Fibroblast of lung (primary cell): ENCODE measurements at places on chromosomes 4 and X. TPM values are rescaled to one million over a fixed set of nuclear protein-coding genes. Genes with fewer than 3 reads are reported as not detected.
A peak's percentile ranks its signal among the peaks of the same experiment; 100 is the strongest.

Gene USP17L29
- total RNA-seq = not detected in 2 replicates

Gene RASL11B
- total RNA-seq = 0.26 and 2.1 TPM in 2 replicates

Gene MAGED4
- total RNA-seq = 26.9 and 31.1 TPM in 2 replicates

Gene CT45A10
- not detected in 2 replicates for total RNA-seq

Gene CSAG3
- not detected in 2 replicates for total RNA-seq

GRCh38 chrX:40097504-40098263 is at the start of gene BCOR:
BCOR (minus strand) TSS chrX:40097958; CDS start chrX:40077929, 20,029 bp downstream.
- H3K4me3 ChIP-seq = peak within 1 kb of the TSS; percentile 41
- peak within 1 kb of the TSS; percentile 50 for H3K27ac ChIP-seq
- peak; percentile 54 for DNase-seq
- no peaks in the 10 kb centered on the region for H3K27me3 ChIP-seq

GRCh38 chrX:39953879-39954278 is 143.9 kb downstream of the BCOR start:
- H3K27me3 ChIP-seq = no peaks in the 10 kb centered on the region
- no peak overlapping the region for H3K27ac ChIP-seq
- H3K36me3 ChIP-seq = no peaks in the 10 kb centered on the region
- H3K4me1 ChIP-seq = no peaks in the 10 kb centered on the region
- DNase-seq = peak; percentile 77
- no peak overlapping the region for H3K4me3 ChIP-seq

DNA sequence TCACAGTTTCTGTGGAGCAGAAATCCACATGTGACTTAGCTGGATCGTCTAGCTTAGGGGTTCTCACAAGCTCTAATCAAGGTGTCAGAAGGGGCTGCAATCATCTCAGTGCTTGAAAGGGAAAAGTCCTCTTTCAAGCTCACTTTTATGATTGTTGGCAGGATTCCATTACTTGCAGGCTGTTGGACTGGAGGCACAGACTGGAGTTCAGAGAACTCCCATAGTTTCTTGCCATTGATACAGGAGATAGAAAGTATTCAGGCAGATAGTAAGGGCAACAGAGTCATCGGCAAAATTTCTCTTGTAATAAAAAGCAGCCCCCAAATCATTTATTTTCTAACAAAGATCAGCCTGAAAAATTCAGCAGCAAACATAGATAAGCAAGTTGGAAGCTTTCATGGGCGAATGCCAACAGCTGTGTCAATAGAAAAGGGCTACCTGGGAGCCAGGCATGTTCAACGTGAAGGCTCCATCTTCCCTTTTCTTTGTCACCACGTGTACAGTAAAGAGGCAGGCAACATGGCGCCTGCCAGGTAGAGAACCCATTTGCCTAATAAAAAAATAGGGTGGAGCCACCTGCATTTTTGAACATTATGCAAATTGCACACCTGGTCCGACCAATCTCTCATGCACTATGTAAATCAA is 64.4 kb downstream of the CXCL13 start:
- no peak overlapping the region for H3K4me3 ChIP-seq
- H3K27me3 ChIP-seq = no peaks in the 10 kb centered on the region
- no peaks in the 10 kb centered on the region for H3K36me3 ChIP-seq
- H3K4me1 ChIP-seq = no peaks in the 10 kb centered on the region

DNA sequence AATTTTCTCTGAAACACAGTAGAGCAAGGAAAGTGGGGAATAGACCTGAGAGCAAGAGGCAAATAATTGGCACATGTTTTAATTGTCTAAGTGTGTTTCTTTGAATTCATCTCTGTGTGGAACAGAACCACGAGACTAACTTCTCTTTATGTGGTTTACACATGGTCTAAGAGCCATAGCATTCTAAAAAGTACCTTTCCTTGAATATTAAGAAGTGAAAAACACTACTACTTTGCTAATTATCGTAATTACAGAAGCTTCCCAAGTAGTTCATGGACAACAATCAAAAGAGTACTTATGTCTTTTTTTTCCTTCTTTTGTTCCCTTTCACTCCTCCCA is 2.9 kb upstream of the CYBB start:
- H3K27ac ChIP-seq = no peak overlapping the region
- no peak for DNase-seq
- no peak overlapping the region for H3K4me3 ChIP-seq
- no peaks in the 10 kb centered on the region for H3K4me1 ChIP-seq
- no peaks in the 10 kb centered on the region for H3K27me3 ChIP-seq

- H3K4me3 ChIP-seq = no peak overlapping the region
- no peak overlapping the region for H3K27ac ChIP-seq
- no peaks in the 10 kb centered on the region for H3K4me1 ChIP-seq
- DNase-seq = no peak
- no peaks in the 10 kb centered on the region for H3K36me3 ChIP-seq
Measured at GRCh38 chr4:129532573-129532972, 436.6 kb downstream of the C4orf33 start.

- H3K27ac ChIP-seq = no peak overlapping the region
- no peak overlapping the region for H3K4me3 ChIP-seq
- H3K36me3 ChIP-seq = no peaks in the 10 kb centered on the region
- DNase-seq = no peak
- H3K4me1 ChIP-seq = no peaks in the 10 kb centered on the region
Measured at GRCh38 chr4:181507180-181507835, 735.9 kb upstream of the TENM3 start.

GRCh38 chr4:138086611-138087041 is 155.5 kb downstream of the SLC7A11 start:
- DNase-seq = no peak
- no peak overlapping the region for H3K27ac ChIP-seq
- no peaks in the 10 kb centered on the region for H3K4me1 ChIP-seq
- H3K27me3 ChIP-seq = no peaks in the 10 kb centered on the region
- H3K4me3 ChIP-seq = no peak overlapping the region
